EH (cell line): ENCODE measurements at places on chromosomes 3 and 15.

DNA sequence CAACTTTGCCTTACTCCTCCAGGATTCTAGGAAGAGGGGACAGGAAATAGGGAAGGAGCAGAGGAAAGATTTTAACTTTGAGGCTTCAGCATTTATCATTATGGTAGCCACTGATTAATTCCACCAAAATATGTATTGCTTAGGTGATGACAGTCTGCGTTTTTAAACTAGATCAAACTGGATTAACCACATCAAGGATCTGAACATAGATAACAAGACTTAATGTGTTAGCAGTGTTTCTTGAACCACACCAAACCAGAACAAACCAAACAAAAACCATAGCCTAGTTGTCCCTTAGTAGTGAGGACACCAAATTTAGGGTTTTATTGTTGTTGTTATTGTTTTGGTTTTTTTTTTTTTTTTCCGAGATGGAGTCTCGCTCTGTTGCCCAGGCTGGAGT is 113.5 kb upstream of the LMOD3 start:
- no peak for DNase-seq

GRCh38 chr3:137669519-137670060 is 94.5 kb upstream of the SOX14 start:
- DNase-seq, result no peak

DNA sequence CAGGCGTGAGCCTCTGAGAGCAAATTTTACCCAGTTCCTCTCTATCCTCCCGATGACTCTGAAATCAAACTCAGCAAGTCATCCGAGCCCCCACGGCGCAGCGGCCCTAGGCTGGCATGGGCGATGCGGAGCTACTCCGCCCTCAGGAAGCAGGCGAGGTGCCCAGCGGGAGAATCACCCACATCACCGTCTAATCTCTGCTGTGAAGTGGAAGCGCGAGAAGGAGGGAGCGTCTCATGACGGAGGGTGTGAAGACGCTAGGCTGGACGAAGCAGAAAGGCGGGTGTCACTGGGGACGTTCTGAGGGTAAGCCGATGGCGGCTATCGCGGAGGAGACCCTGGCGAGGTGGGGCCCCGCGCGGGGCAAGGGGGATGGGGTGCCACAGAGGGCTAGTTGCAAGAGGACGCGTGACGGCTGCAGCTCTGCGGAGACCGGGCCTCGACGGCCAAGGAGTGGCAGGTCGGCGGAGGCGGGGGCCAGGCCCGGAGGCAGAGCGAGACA is 9.1 kb upstream of the GNAI2 start:
- DNase-seq, result peak; percentile 59

GRCh38 chr3:104554425-104554824 is 812.3 kb upstream of the ALCAM start:
- no peak for DNase-seq

DNA sequence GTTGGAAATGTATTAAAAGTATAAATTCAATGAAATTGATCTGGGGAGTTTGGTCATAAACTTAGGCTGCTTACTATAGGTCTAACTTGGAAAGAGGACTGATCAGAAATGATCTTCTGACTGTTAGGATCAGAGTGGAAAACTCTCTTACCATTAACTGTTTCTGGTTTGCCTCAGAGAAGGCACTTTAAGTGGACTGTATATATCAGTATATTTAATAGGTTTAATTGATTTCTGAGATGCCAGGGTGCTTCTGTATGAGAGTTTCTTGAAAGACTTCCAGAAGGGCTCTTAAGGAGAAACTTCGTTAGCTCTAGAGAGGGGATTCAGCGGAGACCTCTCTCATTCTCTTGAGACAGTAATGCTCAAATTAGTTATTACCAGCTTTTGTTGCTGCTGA is 36.5 kb downstream of the ECT2 start:
- DNase-seq, result no peak

GRCh38 chr15:38846346-38846745 is 281.7 kb upstream of the RASGRP1 start:
- DNase-seq, result peak; percentile 83

GRCh38 chr3:109702252-109702651 is 364.9 kb upstream of the DPPA4 start:
- no peak for DNase-seq

GRCh38 chr3:174532776-174533175 is 326.4 kb upstream of the NAALADL2 start:
- no peak for DNase-seq

GRCh38 chr15:39213385-39213840 is 367.5 kb upstream of the THBS1 start:
- peak; percentile 96 for DNase-seq

GRCh38 chr3:134134698-134135415 is 105.1 kb upstream of the SLCO2A1 start:
- DNase-seq, result peak; percentile 57

DNA sequence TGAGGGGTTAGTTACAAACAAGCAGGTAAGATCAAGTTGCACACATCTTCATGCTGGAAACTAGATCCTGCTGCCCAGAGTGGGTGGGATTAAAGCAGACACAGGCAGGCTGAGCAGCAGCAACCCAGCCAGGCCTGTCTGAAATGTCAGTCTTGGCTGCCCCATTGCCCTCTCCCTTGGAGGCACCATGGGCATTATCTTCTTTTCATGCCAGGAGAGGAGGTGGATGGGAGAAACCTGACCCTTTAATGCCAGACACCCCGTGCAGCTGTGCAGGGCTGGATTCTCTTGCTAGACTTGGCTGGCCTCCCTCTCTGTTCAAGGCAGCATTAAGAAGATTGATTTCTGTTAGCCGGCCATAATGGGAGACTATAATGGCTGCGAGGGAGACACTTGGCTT is 23.0 kb upstream of the EPHB1 start:
- DNase-seq, result no peak

DNA sequence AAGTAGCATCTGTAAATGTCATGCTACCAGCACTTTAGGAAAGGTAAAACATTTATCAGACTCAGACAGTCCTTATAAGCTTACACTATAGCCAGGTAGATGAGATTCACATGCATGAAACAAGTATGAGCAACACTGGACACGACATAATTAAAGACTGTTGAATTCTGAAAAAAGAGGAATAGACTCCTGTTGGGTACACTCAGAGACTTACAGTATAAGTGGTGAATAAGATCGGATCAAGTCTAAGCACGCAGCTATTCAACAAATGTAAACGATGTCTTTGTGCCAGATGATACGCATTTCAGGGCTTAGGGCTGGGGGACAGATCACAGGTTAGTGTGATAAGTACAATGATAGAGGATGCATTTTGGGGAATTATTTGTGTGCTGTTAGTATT is 43.2 kb upstream of the SPPL2A start:
- no peak for DNase-seq

DNA sequence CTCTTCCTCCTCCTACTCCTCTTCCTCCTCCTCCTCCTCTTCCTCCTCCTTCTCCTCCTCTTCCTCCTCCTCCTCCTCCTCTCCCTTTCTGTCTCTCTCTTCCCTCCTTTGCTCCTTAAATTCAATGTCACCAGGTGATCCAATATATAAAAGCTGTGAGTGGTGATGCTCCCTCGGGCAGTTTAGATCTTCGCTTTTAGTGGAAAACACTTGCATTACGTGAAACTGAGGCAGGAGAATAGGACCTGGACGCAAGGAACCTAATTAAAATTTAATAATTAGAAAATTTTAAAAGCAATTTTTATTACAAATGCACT is 279.7 kb downstream of the XXYLT1 start:
- DNase-seq, result no peak

- no peak for DNase-seq
These were observed 25.8 kb upstream of the MTHFS start for GRCh38 chr15:79922512-79923078.

DNA sequence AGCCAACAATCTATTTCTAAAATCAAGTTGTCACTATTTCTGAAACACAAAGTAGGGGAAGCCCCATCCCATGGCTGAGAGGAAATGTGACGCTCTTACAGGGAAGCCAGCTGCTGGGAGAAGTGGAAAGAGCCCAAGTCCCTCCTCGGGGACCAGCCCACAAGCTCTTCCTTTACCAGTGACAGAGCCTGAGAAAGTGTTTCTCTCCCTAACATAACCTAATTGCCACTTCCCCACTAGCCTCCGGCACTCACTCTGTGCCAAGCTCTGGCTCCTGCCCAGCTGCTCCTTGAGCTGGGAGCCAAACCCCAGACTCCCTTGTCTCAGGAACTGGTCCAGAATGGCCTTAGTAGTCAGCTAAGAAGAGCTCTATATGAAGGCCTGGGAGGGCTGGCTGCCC is 42.9 kb downstream of the TNFAIP8L3 start:
- DNase-seq, result peak; percentile 52

- no peak for DNase-seq
These were observed 65.8 kb upstream of the TNFAIP8L3 start for GRCh38 chr15:51160484-51160883.

GRCh38 chr15:78679089-78679511 is 38.1 kb upstream of the CHRNB4 start:
- no peak for DNase-seq

DNA sequence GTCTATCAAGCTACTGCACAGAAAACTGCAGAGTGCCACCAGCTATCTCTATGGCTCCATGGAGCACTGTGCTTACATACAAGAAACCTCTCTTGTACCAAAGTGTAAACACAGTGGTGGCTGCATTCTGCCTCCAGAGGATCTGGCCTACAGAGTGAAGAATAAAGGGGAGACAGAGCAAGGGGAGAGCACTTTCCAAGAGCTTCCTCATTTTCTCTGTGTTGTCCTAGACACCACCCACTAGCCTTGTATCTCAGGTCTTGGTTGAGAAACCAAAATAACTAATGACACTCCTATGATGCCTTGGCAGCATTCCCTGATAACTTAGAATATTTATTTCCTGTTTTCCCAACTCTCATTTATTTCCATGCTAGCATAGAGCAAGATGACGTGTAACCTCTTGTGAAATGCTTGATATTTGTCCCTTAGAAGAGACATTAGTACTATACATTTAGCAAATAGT is 56.9 kb upstream of the PHLDB2 start:
- peak; percentile 95 for DNase-seq

GRCh38 chr15:41558400-41559238 is at the start of gene TYRO3:
TSS of gene TYRO3 (plus strand) at chr15:41559212. CDS start at chr15:41559258, 46 bp downstream.
- DNase-seq, result peak; percentile 60

DNA sequence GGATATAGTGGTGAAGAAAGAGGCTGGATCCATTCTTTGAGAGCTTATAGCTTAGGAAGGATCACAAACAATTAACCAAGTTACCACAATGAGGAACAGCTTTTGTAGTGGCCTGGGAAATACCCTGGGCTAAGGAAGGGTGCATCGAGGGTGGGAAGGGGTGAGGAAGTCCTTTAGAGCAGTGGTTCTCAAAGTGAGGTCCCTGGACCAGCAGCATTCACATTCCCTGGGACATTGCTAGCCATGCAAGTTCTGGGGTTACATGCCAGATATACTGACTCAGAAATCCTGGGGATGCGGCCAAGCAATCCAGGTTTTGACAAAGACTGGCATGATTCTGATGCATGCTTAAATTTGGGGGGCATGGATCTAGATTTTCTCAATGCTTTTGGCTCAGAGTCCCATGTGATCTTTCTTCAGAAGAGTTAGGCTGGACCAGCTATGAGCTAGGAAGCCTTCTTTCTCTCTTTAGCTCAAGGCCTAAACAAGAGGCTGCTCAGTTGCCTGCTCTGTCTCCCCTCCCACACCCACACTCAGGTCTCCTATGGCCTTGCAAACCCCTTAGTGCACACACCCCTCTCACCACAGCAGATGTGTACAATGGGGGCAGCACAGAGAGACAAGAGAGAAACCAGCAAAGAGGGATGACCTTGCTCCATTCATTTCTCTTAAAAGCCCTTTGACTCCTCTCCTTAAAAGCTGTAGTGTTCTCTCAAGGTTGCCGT is 1.8 kb upstream of the CCR1 start:
- DNase-seq, result peak; percentile 17

DNA sequence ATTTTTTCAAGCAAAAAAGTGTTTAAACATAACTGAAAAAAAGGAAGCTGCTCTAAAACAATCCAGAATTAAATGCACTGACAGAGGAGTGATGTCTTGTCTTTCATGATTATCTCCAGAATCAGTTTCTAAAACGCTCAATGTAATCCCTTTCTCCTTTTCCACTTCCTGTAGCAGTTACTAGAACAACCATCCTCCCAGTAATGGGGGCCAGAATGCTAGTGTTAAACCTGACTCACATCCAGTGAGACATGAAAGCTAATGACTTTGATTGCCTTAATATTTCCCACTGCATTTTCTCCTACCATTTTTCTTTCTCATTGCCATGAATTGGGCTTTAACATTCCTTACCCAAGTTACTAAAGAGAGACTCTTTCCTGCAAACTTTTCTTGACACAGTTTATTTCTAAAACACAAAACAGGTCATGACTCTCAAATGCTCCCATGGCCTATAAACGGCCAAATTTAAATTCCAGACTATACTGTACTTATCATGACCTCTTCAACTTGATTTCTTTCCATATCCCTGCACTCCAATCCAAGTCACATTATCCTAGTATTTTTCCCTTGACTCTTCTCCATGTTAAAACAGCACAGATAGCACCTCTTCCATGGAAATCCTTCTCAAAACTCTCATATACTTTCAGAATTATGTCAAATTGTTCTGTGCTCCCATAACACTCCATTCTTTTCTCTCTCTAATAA is 341.4 kb downstream of the NAALADL2 start:
- peak; percentile 58 for DNase-seq
